ENCODE measurements at places on chromosomes 6 and 20.

- peak; percentile 46 for DNase-seq
Measured at GRCh38 chr20:51037532-51038115, 14.7 kb upstream of the KCNG1 start.

- DNase-seq, result no peak
Measured at GRCh38 chr6:30757261-30757904, 13.0 kb upstream of the IER3 start.

- DNase-seq, result no peak
Measured at GRCh38 chr6:87922947-87923330, 124.7 kb upstream of the SPACA1 start.

- no peak for DNase-seq
Measured at GRCh38 chr20:41366546-41367392, at the start of gene EMILIN3. Gene EMILIN3 (minus strand): TSS chr20:41366818. CDS start chr20:41366634, 184 bp downstream.

GRCh38 chr6:89122625-89123024 lies 4.8 kb upstream of the SRSF12 start:
- DNase-seq, result no peak

DNA sequence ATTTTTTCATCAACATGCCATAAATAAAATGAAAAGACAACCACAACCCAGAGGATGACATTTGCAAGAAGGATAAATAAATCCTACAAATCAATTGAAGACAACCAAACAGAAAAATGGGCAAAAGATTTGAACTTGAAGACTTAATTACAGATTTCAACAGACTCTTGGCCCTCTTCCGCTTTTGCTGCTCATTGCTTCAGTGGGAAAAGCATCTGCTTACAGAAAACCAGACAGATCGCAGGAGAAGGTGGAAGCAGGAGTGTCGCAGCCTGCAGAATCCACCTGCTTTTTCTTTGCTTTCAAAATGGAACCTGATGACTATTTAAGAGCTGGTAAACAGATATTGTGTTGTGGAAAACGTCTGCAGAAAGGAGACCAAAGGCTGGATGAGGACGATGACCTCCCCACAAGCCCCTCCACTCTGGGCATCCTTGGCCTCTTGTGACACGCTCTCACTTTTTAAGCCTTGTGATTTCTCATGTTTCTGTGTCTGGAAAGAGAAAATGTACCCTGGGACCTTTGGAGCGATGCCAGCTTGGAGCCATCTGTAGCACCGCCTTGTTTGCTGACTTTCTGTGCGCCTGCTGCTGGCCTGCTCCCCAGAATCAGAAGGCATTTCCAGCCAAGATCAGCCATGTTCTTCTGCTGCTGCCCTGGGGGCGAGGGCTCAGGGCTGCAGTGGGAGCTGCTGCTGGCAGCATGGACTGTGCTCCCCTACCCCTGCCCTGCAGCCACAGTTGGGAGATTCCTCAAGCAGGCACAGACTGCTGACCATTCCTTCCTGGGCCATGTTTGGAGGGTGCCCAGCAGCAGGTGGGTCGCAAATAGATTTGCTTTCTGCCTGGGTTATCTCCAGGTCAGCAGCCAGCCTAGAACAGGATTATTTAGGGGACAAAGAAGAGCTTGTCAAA lies 3.6 kb upstream of the CSTL1 start:
- no peak for DNase-seq

- DNase-seq, result no peak
Measured at GRCh38 chr6:156699017-156699421, 78.2 kb upstream of the ARID1B start.

GRCh38 chr6:70303034-70303525 lies at the start of gene COL9A1:
Gene COL9A1 (minus strand): TSS chr6:70303084. CDS start chr6:70302924, 160 bp downstream.
- no peak for DNase-seq

GRCh38 chr20:57476084-57476526 lies 48.8 kb downstream of the CTCFL start:
- peak; percentile 34 for DNase-seq

- no peak for DNase-seq
Measured at GRCh38 chr6:134453792-134454510, 136.0 kb upstream of the SGK1 start.

GRCh38 chr6:20211941-20212391 lies 303 bp downstream of the MBOAT1 start:
- DNase-seq, result no peak

DNA sequence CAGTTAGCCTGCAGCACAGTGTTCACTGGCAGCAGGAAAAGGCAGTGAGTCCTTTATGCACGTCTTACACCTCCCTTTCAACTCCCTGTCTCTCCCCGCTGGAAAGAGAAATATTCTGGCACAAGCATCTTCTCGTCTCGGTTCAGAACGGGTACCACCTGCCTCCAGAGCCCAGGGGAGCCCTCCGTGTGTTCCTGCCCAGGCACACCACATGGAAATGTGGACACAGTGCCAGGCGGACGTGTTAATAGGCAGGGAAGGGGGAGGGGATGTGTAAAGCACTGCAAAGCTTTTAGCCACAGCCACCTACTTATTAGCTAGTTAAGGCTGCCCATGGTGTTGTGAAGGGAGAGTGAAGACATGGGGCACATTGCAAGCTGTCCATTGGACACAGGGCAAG lies 219.7 kb downstream of the FARS2 start:
- no peak for DNase-seq

DNA sequence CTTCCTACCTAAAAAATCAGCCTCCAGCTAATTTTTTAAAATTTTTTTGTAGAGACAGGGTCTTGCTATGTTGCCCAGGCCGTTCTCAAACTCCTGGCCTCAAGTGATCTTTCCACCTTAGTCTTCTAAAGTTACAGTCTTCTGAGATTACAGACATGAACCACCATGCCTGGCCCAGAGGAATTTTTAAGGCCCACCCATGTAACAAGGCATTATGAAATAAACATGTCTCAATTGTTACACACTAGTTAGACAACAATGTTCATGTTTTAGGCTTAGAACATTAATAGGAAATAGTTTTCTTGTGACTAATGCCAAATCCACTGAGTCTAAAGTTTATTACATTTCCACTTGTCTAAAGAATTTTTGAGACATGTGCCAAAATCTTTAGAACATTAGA lies 221.2 kb downstream of the LAMA2 start:
- DNase-seq, result no peak

DNA sequence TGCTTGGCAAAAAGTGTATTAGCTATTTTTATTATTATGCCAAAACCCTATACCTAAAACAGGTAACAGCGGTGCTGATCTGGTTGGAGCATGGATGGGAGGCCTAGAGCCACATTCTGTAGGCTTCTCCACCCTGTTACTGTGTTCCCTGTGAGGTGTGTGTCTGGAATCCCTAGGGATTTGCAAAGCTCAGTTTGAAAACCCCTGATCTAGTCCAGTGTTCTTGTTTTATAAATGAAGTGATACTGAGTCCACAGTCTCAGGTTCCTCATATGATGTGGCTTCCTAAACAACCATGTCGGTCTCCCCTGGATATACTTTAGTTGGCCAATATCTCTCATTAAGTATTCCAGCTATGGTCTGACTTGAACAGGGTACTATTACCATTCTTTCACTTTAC lies 16.3 kb downstream of the ACSS2 start:
- no peak for DNase-seq

GRCh38 chr6:3351829-3352524 lies 93.2 kb downstream of the PSMG4 start:
- DNase-seq, result no peak

Data from dorsolateral prefrontal cortex (tissue), 122 donors.